CD4-positive, alpha-beta T cell treated with Interleukin-6 for 4 hours (primary cell): ENCODE measurements at places on chromosomes 5 and 9.

GRCh38 chr9:111928359-111928720 lies 31.7 kb downstream of the UGCG start:
- DNase-seq = no peak

GRCh38 chr9:109064963-109065702 lies 51.8 kb upstream of the CTNNAL1 start:
- no peak for DNase-seq

GRCh38 chr5:38543886-38544285 lies 12.6 kb downstream of the LIFR start:
- no peak for DNase-seq

GRCh38 chr9:137044037-137044436 lies 1.9 kb downstream of the NPDC1 start:
- no peak for DNase-seq

GRCh38 chr5:88256872-88257271 lies 11.8 kb downstream of the TMEM161B start:
- no peak for DNase-seq

- DNase-seq = no peak
Measured at GRCh38 chr5:174589011-174589410, 135.4 kb upstream of the MSX2 start.

DNA sequence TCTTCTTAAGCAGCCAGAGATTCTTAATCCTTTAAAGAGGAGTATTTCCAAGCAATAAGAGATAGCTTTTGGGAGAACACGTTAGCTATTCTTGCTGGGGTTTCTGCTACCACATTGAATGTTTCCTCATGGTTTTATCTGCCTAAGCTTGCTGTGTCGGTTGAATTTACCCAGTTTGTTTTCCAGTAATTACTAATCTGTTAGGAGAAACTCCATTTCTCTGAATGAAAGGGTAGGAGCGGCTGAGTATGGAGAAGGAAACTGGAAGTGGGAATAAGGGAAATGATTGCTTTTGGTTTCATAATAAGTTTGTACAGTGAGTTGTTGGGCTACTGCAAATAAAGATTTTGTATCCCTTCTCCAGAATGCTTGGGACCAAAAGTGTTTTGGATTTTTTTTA lies 1.2 kb downstream of the JAK2 start:
- DNase-seq = no peak

DNA sequence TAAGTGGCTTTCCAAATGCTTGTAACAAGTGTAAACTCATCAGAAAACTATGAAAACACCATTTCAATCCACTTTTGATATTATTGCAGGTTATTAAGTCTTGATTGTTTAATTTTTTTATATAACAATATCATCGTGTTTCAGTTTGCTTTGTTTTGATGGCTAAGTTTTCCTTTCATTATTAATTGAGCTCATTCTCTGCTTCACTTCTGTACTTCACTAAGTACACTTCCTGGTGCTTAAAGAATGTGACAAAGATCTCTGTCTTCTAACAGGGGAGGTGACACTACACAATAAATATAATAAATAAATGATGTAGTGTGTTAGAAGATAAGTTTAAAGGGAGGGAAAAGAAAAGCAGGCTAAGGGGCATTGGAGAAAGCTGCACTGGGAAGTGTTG lies 13.0 kb upstream of the RAD23B start:
- DNase-seq = no peak

GRCh38 chr9:124040186-124040931 lies 28.8 kb downstream of the LHX2 start:
- no peak for DNase-seq
